ENCODE measurements at places on chromosomes 6 and 20.

- H3K4me1 ChIP-seq, result peaks cover 10% of the 10 kb centered on the region
- no peak overlapping the region for H3K4me3 ChIP-seq
- H3K36me3 ChIP-seq, result no peaks in the 10 kb centered on the region
Measured at GRCh38 chr6:52725535-52726192, 37.6 kb downstream of the GSTA2 start.

- no peaks in the 10 kb centered on the region for H3K36me3 ChIP-seq
- no peaks in the 10 kb centered on the region for H3K27me3 ChIP-seq
- H3K27ac ChIP-seq, result no peak overlapping the region
- H3K4me1 ChIP-seq, result no peaks in the 10 kb centered on the region
- H3K4me3 ChIP-seq, result no peak overlapping the region
Measured at GRCh38 chr20:8408587-8409307, 276.7 kb downstream of the PLCB1 start.

DNA sequence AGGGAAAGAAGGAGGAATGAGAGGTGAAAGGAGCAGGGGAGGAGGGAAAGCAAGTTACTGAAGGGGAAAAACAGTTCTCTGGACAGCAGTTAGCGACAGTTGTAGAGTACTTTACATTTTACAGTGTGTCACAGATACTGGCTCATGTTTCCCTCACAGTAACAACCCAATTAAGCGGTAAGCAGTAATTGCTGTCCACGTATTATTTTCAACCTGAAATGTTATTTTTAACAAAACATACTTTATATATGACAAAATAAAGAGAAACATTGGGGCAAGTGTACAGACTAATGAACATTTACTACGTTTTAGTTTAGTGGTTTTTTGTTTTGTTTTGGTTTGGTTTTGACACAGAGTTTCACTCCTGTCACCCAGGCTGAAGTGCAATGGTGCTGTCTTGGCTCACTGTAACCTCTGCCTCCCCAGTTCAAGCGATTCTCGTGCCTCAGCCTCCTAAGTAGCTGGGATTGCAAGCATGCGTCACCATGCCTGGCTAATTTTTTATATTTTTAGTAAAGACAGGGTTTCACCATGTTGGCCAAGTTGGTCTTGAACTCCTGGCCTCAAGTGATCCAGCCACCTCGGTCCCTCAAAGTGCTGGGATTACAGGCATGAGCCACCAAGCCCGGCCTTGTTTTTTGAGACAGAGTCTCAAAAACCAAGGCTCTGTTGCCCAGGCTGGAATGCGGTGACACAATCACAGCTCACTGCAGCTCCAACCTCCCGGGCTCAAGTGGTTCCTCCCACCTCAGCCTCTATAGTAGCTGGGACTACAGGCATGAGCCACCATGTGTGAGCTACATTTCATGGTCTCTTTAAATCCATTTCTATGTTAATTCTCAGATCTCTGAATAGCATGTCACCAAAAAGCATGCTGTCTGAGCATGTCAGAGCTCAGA lies 22.6 kb upstream of the BTN3A2 start:
- no peaks in the 10 kb centered on the region for H3K4me1 ChIP-seq
- ATAC-seq, result no peak
- peaks cover 34% of the 10 kb centered on the region for H3K27me3 ChIP-seq
- no peak overlapping the region for H3K27ac ChIP-seq
- H3K4me3 ChIP-seq, result no peak overlapping the region

GRCh38 chr6:108940741-108941140 lies 92.5 kb downstream of the ARMC2 start:
- no peak overlapping the region for H3K4me3 ChIP-seq
- ATAC-seq, result no peak
- H3K27ac ChIP-seq, result no peak overlapping the region
- no peaks in the 10 kb centered on the region for H3K27me3 ChIP-seq
- no peaks in the 10 kb centered on the region for H3K36me3 ChIP-seq
- peaks cover 38% of the 10 kb centered on the region for H3K4me1 ChIP-seq

DNA sequence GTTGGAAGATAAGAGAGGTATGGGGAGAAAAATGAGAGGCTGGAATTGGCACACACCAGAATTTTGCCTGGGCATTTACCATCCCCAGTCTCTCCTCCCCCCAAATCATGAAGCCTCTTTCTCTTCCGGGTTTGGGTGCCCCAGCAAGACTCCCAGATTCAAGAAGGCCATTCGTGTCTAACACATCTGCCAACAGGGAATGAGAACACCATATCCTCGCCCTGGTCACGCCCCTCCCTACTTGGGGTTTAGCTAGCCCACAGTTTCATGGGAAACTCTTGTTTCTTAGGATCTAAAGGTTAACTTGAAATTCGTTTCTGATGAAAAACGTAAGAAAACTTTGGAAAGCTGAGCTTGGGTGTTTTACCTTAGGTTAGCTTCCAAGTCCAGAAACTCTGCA lies 105.5 kb upstream of the TMEM170B start:
- H3K4me3 ChIP-seq, result no peak overlapping the region
- no peak for ATAC-seq
- peaks cover 35% of the 10 kb centered on the region for H3K4me1 ChIP-seq
- no peaks in the 10 kb centered on the region for H3K36me3 ChIP-seq

- H3K27ac ChIP-seq, result no peak overlapping the region
- no peak for ATAC-seq
- no peak overlapping the region for H3K4me3 ChIP-seq
- H3K27me3 ChIP-seq, result no peaks in the 10 kb centered on the region
- no peaks in the 10 kb centered on the region for H3K4me1 ChIP-seq
Measured at GRCh38 chr6:20202324-20202658, 10.0 kb downstream of the MBOAT1 start.

- H3K4me3 ChIP-seq, result no peak overlapping the region
- no peak overlapping the region for H3K27ac ChIP-seq
- no peaks in the 10 kb centered on the region for H3K36me3 ChIP-seq
- no peak for ATAC-seq
Measured at GRCh38 chr20:32213870-32214269, 6.2 kb downstream of the POFUT1 start.

- H3K27me3 ChIP-seq, result peaks cover 8% of the 10 kb centered on the region
- no peak overlapping the region for H3K4me3 ChIP-seq
- no peaks in the 10 kb centered on the region for H3K4me1 ChIP-seq
- no peak for ATAC-seq
Measured at GRCh38 chr6:27161603-27161945, 85.9 kb upstream of the PRSS16 start.

DNA sequence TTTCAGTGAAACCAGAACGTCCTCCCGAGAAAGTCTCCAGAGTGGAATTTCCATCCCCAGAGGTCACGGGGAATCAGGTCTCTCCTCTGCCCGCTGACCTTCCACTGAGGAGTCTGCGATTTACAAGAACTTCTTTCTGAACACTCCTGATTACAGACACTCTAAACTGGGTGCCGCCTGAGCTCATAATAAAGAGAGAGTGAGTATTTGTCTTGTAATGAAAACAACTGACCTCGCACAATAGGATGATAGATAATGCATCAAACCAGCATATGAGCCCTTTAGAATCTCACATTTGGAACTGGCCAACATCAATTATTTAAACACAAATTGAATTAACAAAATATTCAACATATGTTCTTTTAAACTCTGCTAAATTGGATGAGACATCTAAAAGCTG lies 47.5 kb downstream of the DLL1 start:
- no peak overlapping the region for H3K4me3 ChIP-seq
- ATAC-seq, result no peak
- H3K4me1 ChIP-seq, result peaks cover 2% of the 10 kb centered on the region
- H3K27ac ChIP-seq, result no peak overlapping the region

DNA sequence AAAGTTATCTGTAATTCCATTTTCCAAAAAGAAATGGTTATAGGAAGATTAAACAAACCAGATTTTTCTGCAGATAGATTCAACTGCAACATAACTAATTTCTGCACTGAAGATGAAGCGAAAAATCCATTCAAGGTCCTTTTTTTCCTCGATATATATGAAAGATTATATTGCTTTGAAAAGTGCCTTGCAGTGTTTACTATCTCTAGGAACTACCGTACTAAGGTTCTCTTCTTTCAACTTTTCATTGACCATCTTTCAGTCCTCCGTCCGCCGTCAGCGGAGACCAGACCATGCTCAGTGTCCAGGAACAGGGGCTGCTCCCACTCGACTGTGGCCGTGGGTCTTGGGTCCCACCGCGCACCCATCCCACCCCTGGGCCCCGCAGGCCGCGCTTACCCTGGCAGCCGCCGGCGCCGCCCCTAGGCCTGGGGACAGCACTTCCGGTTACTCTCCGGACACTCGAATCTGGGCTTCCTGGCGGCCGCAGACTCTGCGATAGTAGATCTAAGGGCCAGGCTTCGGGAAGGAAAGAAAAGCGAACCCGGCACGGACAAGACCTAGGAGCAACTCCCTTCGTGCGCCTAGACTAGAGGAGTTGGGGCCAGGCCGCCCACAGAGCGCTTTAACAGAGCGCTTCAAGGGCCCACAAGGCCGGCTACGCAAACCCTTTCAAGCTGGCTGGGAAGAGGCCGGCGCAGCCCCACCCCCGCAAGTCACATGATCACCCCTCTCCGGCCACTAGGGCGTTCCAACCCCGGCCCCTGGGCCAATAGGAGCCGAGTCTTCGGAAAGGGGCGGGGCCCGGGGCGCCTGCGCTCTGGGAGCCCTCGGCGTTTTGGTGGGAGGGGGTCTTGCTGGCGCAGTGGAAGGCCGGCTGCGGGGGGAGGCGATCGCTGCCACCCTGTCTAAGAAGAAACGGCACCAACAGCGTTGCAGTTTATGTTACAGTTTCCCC lies at the start of gene ZNF322:
Gene ZNF322, minus strand, starts transcription at position 705 of the 958 bp plus-strand sequence. CDS start 21,193 bp downstream, outside the sequence.
- peaks cover 55% of the 10 kb centered on the region for H3K4me1 ChIP-seq
- H3K27ac ChIP-seq, result peak within 1 kb of the TSS; percentile 88
- peak; percentile 100 for ATAC-seq
- H3K36me3 ChIP-seq, result no peaks in the 10 kb centered on the region
- peaks cover 9% of the 10 kb centered on the region for H3K27me3 ChIP-seq
- peak within 1 kb of the TSS; percentile 65 for H3K4me3 ChIP-seq

- no peaks in the 10 kb centered on the region for H3K36me3 ChIP-seq
- no peak for ATAC-seq
- H3K27ac ChIP-seq, result no peak overlapping the region
- no peak overlapping the region for H3K4me3 ChIP-seq
Measured at GRCh38 chr6:22536122-22536521, 33.2 kb upstream of the HDGFL1 start.

DNA sequence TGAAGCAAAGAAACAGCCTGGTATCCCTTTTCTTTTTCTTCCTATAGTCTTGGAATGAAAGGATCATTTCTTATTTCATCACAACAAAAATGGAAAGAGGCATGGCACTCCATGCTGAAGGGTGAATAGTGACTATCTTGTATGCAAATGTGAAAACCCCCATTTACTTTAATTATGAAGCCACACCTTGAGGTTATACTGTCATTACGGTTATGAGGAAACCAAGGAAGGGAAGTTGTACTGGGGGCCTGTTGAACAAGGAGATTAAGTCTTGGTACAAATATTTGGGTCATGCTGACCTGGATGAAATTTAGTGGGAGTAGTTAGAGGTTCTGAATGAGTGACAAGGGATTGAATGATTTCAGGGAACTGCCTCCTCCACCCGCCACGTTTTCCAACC lies 8.7 kb upstream of the STXBP5 start:
- H3K4me1 ChIP-seq, result no peaks in the 10 kb centered on the region
- H3K27ac ChIP-seq, result no peak overlapping the region
- no peaks in the 10 kb centered on the region for H3K36me3 ChIP-seq
- no peak overlapping the region for H3K4me3 ChIP-seq
- H3K27me3 ChIP-seq, result no peaks in the 10 kb centered on the region

DNA sequence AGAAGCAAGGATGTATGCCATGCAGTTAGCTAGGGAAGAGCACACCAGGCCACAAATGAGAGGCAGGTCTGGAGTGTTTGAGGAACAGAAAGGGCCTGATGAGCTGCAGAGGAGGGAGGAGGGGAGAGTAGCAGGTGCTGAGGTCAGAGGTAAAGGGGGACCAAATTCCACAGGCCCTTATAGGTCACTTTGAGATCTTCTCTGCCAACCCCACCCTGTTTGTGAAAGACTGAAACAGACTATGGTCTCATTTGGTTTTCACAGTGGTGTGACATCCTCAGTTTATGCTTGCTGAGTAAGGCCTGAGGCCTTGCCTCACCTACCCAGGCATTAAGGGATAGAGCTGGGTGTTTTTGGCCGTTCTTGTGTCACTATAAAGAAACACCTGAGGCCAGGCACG lies 187.7 kb upstream of the MYLIP start:
- H3K27ac ChIP-seq, result no peak overlapping the region
- H3K4me3 ChIP-seq, result no peak overlapping the region
- no peaks in the 10 kb centered on the region for H3K27me3 ChIP-seq
- no peaks in the 10 kb centered on the region for H3K36me3 ChIP-seq
- no peak for ATAC-seq

DNA sequence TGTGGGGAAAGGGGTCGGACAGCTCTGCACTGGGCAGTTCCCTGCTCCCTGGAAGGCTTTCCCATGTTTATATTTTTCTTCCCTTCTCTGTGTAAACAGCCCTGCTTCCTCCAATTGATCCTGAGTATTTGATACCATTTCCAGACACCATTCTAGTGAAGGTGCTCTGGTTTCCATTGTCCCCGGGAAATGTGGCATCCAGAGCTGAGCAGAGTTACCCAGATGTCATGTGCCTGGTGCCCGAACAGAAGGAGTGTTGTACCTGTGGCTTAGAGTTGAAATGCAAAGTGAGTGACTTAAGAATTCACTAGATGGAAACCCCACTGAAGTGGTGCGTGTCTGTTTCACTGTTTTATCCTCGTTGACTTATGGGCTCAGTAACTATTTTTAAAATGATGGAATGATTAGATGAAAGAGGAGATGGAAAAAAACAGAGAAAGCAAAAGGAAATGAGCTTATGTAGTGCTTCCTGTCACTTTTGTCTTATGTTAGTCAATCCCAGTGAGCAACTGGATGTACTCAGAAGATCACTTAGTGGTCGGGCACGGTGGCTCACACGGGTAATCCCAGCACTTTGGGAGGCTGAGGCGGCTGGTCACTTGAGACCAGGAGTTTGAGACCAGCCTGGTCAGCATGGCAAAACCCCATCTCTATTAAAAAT lies 83.8 kb downstream of the SASH1 start:
- H3K4me1 ChIP-seq, result no peaks in the 10 kb centered on the region
- H3K4me3 ChIP-seq, result no peak overlapping the region
- ATAC-seq, result no peak
- H3K36me3 ChIP-seq, result no peaks in the 10 kb centered on the region
- no peak overlapping the region for H3K27ac ChIP-seq

DNA sequence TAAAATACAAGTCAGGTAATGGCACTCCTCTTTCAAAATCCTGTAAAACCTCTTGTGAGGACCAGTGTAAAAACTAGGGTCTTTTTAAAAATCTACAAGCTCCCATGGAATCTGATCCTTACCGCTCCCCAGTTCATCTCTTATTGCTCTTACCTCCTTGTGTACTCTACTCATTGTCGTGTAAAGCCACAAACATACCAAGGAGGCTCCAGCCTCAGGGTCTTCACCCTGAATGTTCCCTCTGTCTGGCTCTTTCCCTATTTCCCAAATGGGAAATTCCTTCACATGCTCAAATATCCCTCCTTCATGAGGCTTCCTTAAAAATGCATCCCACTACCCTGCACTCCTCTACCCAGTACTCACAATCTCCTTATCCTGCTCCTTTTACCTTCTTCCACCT lies 67.1 kb downstream of the TASP1 start:
- no peaks in the 10 kb centered on the region for H3K36me3 ChIP-seq
- H3K4me1 ChIP-seq, result no peaks in the 10 kb centered on the region
- H3K27ac ChIP-seq, result no peak overlapping the region
- H3K27me3 ChIP-seq, result no peaks in the 10 kb centered on the region

GRCh38 chr6:12354499-12354898 lies 64.3 kb downstream of the EDN1 start:
- no peak overlapping the region for H3K27ac ChIP-seq
- peak; percentile 80 for ATAC-seq
- H3K4me1 ChIP-seq, result no peaks in the 10 kb centered on the region
- H3K27me3 ChIP-seq, result no peaks in the 10 kb centered on the region
- H3K36me3 ChIP-seq, result no peaks in the 10 kb centered on the region
- H3K4me3 ChIP-seq, result no peak overlapping the region
